Effector memory CD4-positive, alpha-beta T cell (primary cell): ENCODE measurements at places on chromosomes 1 and 21.
A peak's percentile ranks its signal among the peaks of the same experiment; 100 is the strongest.

DNA sequence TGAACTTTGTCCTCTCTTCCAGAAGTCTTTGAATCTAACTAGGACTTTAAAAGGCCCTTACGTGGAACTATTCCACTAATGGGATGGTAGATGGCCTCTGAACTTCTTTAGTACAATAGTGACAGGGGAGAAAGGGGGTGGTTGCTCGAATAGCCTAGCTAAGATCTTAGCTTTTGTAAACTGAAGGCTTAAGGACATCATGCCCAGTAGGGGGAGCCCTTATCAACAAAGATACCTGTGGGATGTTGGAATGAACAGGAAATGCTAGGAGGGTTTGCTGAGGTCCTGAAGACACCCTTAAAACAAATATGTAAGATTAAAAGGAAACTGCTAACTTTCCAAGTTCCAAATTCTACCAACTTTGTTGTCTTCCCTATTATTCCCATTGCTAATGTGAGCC, 33.2 kb downstream of the NHLH2 start:
- no peak for DNase-seq

GRCh38 chr1:160177231-160177630, 13.1 kb upstream of the CASQ1 start:
- DNase-seq = no peak

- no peak for DNase-seq
Measured at GRCh38 chr1:209926045-209926444, 12.0 kb upstream of the SYT14 start.

- DNase-seq = no peak
Measured at GRCh38 chr1:18008081-18008480, 99.5 kb upstream of the IGSF21 start.

- no peak for DNase-seq
Measured at GRCh38 chr1:116268211-116268610, 104.8 kb upstream of the ATP1A1 start.

DNA sequence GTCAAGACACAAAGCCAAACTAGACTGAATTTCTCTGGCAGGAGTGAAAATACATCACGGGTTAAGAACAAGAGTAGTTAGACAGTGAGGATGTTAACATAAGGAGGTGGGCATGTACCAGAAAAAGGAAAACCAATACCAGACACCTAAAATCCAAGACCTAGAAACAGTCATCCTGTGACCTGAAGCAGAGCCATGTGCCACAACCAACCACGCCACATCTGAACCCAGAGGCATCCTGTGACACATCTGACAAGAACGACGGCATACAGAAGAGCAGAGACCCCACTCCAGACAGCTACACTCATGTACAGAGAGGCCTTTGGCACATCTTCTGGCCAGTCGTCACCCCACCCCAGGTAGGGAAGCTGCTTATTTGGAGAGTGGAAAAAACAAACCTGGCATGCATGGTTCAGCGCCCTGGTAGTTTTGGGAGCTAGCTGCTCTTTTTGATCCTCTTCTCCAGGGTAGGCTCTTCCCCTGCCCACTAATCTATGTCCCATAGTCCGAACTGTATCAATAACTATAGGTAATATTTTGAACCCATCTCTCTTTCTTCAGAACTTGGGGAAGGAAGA, 72.1 kb downstream of the SLC45A1 start:
- DNase-seq = no peak

DNA sequence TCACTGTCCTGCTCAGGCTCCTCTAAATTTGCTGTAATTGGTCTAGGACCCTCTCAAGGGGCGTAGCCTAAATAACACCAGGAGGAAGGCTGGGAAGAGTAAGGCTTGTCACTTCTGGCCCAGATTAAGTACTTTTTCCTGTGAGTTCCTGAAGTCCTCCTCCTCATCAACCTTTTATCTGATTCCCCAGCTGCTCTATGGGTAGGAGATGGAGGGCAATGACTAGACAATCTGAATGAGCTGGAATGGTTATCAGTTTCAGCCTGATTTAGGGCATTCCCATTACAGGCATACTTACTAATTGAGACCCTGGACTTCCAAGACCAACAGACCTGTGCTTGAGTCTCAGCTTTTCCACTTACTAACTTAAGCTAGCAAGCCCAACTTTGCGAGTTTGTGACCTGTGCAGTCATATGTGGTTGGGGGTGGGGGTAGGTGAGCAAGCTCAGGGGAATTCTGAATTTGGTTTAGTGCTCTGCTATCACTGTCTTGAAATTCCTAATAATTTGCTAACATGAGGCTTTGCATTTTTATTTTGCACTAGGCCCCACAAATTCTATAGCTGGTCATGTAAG, 18.0 kb upstream of the FGGY start:
- no peak for DNase-seq

DNA sequence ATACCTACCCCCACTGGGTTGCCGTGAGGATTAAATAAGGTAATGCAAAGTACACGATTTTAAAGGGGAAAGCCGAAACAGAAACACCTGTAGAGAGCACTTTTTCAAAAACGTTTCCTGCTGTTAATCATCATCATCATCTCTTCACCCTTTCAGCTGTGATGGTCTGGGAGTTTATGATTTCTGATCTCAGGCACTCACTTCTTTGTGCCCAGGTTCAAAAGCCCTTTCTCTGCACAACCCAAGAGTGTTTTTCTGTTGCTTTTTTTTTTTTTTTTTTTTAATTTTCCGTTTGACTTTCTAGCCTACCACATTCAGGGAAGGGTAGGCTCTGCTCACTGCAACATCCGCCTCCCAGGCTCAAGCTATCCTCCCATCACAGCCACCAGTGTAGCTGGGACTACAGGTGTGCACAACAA, 936 bp upstream of the UBXN11 start:
- no peak for DNase-seq

DNA sequence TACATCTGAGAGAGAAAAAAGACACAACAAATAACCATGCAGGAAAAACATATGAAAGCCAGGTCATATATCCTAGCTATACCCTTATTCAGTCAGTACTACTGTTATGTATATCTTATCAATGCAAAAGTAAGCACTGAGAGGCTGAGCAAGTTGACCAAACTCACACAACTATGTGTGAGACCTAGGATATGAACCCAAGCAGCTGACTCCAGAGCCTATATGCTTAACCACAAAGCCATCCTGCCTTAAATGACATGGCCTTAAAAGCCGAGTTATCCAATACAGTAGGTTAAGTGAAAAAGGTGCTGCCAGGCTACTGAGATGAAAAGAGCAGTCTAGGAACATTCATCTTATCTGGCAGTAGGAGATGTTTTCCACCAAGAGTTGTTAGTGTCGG, 151.6 kb downstream of the RERE start:
- DNase-seq = no peak

- DNase-seq = no peak
Measured at GRCh38 chr1:34342334-34342733, 165.6 kb downstream of the C1orf94 start.

GRCh38 chr1:75765697-75766355, 20.2 kb upstream of the RABGGTB start:
- DNase-seq = no peak

DNA sequence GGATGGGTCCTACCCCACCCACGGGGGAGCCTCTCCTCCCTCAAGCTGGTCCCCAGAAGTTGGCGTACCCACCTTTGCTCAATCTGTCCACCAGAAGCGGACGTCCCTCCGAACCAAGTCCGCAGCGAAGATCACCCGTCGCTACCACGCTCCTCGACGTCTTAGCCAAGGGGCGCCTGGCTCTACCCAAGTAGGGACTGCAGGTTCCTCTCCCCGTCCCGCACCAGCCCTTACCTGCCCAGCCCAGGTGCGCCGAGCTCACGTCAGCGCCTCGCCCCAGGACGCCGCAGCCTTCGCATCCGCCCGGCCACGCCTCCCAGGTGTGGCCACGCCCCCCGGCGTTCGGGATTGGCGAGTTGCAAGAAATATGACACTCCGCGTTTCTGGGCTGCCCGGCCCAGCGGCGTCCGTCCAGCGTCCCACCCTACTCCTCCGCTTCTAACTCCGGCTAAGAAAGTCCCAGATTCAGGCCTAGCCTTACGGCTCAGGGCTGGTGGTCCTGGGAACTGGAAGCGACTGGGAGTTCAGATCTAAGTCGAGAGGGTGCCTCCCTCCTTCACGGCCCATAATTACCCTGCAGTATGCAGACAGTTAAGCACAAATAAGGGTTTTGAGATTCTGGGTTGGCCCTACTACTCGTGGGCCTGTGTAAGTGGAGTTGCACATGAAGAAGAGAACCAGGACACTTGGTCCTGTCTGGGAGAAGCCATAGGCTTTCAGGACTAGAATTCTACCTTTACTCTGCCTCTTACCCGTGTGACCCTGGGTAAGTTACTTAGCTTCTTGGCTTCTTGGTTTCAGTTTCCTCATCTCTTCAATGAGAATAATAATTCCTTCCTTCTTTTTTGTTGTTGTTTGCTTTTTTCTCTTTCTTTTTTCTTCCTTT, at the start of gene IRF6:
Gene IRF6 (minus strand): TSS at position 268 of the 886 bp plus-strand sequence. CDS start 4,729 bp downstream, outside the sequence.
- DNase-seq = peak; percentile 68
